WERI-Rb-1 (cell line): ENCODE measurements at places on chromosomes 6 and 20.
A peak's percentile ranks its signal among the peaks of the same experiment; 100 is the strongest.

DNA sequence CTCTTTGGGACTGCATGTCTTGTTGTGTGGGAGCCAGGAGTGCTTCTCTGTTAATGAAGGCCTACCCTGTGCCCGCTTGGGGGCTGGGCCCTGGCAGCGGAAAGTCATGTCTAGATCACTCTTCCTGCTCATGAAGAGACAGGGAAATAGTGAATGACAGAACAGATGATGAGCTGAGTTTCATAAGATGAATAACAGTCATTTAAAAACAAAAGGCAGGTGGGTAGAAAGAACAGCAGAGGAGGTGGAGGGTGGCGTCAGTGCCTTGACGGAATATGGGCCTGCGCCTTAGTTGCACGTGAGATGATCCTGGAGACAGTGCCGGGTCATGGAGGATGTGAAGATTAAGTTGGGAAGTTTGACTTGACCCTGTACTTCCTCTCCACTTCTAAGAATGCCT is 85.5 kb downstream of the ARID1B start:
- DNase-seq = no peak

DNA sequence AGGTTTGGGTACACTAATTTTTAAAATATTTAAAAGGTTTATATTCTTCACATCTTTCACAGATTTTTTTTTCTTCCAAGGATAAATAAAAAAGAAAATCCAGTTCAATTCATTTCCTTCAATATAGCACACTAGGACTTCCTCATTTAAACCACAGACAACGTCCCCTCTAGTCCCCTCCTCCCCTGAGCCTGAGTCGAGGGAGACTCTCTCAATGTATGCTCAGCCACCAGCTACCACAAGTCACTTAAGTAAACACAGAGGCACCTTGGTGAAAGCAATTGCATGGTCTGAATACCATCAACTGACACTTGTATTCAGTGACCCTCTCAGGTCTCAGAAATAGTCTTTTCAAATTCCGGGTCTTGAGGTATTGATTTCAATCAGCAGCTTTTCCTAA is 88.6 kb downstream of the SIM1 start:
- no peak for DNase-seq

DNA sequence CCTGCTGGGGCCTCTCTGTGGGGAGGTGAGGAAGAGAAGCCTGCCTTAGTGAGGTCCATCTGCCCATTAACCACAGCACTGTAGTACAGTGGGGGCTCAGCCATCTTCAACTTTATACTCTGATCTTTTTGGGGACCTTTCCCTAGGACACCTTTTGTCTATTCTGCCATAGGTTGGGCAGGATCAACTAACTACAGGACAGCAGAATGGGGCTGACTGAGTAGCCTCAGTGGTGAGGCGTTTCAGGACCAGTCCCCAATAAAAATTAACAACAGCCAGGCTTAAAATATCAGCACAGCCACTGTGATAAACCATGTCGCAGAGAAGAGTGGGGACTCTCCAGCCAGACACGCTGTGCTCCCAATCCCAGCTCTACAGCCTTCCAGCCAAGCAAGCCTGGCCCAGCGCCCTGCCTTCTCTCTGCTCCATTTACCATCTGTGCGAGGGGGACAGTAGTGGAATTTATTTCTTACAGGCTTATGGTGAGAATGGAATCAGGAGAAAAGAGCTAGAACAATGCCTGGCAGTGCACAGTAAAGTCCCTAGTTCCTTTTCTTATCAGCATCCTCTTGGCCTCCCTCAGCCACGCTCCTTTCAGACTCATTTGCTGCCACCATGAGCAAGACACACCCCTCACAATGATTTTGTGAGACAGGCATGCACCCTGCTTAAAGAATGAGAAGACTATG is 75.5 kb downstream of the SLC22A23 start:
- no peak for DNase-seq

- DNase-seq = no peak
These were observed 99.5 kb upstream of the ZFP64 start for GRCh38 chr20:52291109-52291508.

GRCh38 chr6:132060591-132060990 is 109.4 kb upstream of the CCN2 start:
- DNase-seq = no peak

DNA sequence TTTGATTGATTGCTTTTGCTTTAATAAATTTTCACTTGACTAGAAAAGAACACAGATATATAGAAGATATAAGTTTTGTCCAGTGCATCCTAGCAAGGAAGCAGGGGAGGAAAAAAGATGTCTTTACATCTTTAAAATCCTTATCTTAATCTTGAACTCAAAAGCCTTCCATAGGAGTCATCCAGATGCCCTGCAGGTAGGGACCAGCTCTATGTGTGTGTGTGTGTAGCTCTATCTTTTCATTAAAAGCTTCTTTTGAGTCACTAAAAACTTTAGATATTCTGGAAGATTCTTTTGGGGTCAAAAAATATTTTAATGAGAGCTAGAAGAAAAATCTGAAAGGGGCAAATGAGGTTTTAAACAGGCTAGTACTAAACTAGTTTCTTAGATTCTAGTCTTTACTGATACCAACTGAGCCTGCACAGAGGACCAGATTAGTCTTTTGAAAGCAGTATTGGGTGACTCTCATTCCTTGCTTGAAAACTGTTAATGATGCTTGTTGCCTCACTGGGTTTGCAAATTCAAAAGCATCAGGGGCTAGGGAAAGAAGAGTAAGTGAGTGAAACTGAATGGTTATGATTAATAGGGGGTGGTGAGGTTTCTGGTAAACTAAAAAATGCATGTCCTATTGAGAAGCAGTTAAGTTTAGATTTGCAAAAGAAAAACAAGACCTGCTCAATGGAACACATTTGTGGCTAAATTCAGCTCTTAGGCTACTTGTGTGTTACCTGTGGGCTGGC is 40.6 kb upstream of the JAG1 start:
- DNase-seq = no peak

- no peak for DNase-seq
These were observed 40.2 kb upstream of the GMPR start for GRCh38 chr6:16198061-16198705.

DNA sequence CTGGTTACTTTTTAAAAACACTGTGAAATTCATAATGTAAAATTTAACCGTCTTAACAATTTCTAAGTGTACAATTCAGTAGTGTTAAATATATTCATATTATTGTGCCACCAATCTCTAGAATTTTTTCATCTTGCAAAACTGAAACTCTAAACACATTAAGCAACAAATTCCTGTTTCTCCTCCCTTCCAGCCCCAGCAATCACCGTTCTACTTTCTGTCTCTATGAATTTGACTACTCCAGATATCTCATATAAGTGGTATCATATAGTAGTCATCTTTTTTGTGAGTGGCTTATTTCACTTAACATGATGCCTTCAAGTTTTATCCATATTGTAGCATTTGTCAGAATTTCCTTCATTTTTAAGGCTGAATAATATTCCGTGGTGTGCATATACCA is 44.7 kb downstream of the RSPH3 start:
- no peak for DNase-seq

DNA sequence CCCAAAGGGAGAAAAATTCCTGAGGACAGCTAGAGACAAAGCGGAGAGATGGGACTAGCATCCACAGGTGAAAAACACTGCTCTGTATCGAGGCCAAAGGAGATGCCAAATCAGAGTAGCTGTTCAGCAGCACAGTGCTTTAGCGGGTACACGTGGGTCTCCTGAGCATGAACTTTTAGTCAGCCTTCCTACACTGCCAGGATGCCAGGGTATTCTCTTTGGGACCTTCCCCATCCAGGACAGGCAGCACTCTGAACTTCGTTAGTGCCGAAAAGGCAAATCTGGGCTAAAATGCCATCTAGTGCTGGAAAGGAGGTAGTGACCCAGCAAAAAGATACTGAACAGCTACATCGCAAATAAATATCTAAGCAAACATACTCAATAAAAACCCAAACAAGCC is 64.9 kb downstream of the C6orf58 start:
- peak; percentile 35 for DNase-seq

GRCh38 chr6:137973201-137973600 is 106.1 kb downstream of the TNFAIP3 start:
- DNase-seq = no peak

DNA sequence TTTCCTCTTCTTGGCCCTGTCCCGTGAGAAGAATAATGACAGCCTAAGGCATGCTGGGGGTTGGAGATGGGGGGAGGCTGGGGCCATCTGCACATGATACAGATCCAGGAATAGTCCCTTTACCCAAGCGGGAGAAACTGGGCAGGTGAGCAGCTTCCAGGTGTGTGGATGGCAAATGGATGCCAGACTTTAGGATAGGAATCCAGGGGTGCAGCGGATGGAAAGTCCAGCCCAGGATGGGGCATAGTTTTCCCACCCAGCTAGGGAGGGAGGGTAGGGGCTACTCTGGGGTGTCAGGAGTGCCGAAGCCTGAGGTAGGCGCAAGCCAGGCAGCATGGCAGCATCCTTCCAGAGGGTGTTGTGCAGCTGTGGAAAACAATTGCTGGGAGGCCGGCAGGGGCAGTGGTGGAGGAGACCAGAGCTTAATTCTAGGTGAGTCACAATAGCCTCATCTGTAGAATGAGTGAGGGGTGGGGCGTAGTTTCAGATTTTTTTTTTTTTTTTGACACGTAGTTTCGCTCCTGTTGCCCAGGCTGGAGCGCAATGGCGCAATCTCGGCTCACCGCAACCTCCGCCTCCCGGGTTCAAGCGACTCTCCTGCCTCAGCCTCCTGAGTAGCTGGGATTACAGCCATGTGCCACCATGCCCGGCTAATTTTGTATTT is 15.4 kb upstream of the FAM110A start:
- no peak for DNase-seq

DNA sequence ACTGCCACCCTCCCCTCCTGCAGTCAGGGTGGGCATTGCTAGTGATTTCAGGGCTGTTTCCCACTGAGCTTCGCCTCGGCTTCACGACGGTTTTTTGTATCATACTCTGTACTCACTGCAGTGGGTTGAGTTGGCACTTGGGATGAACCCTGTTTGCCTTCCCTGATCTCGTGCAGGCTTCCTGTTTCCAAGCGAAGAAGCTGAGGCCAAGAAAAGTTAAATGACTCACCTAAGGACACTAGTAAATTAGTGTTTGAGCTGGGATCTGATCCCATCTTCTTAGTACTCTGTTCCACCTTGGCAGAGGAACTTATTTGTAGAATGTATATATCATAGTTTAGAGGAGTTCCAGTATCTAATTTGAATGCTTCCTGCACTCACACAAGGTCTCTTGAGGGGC is 50.3 kb upstream of the VSTM2L start:
- no peak for DNase-seq

DNA sequence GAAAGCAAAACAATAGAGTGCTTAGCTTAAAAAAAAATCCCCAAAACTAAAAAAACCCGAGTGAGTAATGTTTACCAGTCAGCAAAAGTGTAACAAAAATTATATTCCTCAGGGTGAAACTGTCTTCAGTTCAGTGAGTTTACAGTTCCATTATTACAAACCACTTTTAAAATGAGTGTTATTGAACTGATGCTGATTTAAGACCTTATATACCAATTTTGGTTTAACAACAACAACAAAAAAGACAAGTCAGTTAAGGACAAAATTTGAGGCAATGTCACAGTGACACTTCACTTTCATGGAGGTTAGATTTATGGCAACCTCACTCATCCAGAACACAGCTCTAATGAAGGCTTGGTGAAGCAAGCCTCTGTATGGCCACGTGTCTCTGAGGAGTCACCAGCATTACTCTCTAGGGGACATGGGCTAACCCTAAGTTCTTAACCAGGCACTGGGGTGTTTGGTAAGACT is 630.8 kb downstream of the PHF3 start:
- no peak for DNase-seq

DNA sequence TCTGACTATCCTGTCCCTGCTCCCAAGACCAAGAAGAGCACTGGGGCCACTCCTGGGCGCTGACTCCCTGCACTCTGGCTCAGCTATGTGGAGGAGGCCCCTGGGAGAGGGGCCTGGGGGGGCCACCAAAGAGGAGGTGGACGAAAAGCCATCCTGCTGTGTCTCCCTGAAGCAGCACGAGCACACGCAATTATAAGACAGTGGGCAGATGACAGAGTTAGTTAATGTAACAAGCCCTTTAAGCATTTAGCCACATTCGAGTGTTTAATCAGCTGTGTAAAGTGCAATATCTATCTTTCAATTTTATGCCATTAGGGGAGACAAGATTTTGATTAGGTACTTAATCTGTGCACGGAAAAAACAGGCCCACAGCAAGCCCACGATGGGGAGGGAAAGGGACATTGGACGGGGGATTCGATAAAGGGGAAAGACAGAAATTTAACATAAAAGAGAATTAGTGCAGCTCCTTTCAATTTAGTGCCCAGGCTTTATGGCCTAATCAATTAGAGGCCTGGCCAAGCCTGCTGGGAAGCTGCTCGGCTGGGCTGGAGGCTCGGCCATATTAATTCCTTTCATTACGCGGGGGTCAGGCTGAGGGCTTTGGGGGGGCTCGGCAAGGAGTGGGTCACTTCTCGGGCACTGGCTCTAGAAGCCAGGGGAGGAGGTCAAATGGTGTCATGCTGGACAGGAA is 286.2 kb downstream of the DHX35 start:
- no peak for DNase-seq

GRCh38 chr6:40762981-40763380 is 175.8 kb upstream of the LRFN2 start:
- no peak for DNase-seq

DNA sequence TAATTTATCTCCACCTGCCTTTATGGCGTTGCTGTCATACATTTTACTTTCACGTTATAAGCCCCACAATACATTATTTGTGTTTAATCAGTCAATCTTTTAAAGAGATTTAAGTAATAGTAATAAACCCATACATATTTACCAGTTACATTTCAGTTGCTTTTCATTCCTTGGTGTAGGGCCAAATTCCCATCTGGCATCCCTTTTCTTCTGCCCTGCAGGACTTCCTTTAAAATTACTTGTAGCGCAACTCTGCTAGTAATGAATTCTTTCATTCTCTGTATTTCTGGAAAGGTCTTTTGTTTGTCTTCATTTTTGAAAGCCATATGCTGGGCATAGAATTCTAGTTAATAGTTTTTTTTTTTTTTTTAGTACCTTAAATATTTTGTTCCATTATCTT is 24.9 kb downstream of the ZNF334 start:
- DNase-seq = no peak

GRCh38 chr20:38040276-38040675 is 6.7 kb downstream of the RPRD1B start:
- DNase-seq = no peak

DNA sequence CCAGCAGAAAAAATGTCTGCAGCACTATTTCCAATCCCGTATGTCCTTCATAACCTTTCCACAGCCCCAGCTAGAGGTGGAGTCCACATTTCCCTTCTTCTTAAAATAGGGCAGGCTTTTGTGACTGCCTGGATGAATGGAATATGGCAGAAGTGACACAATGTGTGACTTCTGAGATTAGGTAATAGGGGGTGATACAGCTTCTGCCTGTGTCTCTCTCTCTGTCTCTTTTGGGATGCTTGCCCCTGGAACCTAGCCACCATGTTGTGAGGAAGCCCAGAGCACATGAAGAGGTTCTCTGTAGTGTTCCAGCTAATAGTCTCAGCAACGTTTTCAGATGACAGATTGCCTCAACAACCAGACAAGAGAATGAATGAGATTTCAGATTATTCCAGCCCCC is 51.4 kb downstream of the CLIC5 start:
- no peak for DNase-seq

DNA sequence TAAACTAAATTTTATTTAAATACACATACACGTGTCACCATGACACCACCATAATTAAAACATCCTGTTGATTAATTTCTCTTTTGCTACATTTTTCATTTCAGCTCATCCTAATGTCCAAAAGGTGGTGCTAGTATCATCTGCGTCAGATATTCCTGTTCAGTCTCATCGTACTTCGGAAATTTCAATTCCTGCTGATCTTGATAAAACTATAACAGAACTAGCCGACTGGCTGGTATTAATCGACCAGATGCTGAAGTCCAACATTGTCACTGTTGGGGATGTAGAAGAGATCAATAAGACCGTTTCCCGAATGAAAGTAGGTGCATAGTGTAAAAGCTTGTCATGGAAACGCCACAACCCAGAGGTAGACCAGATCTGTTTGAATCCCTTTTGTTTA is 263.4 kb downstream of the UTRN start:
- DNase-seq = no peak
